CD4-positive, alpha-beta T cell treated with Interleukin-21 for 1 hour (primary cell): ENCODE measurements at places on chromosomes 16 and 17.

DNA sequence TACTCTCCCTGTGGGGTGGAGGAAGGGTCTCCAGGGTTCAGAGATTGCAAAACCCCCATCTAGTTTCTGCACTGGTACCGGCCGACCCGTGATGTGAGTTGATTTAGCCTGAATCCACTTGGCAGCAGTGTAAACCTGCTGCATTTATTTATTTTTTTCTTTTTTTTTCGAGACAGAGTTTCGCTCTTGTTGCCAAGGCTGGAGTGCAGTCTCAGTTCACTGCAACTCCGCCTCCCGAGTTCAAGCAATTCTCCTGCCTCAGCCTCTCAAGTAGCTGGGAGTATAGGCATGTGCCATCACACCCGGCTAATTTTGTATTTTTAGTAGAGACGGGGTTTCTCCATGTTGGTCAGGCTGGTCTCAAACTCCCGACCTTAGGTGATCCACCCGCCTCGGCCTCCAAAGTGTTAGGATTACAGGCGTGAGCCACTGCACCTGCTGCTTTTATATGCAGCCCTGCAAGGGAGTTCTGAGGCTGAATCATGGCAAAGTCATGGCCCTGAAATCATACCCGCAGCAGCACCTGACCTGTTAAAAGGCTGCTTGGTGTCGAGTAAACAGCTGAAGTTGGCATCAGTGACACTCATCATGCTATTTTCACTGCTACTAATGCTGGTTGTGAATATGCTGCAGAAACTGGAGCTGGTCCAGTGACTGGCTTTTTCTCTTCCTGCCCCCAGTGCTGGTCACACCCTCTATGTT, 21.4 kb downstream of the DEXI start:
- DNase-seq = no peak

GRCh38 chr16:80586476-80586875, 45.7 kb downstream of the DYNLRB2 start:
- DNase-seq = no peak

DNA sequence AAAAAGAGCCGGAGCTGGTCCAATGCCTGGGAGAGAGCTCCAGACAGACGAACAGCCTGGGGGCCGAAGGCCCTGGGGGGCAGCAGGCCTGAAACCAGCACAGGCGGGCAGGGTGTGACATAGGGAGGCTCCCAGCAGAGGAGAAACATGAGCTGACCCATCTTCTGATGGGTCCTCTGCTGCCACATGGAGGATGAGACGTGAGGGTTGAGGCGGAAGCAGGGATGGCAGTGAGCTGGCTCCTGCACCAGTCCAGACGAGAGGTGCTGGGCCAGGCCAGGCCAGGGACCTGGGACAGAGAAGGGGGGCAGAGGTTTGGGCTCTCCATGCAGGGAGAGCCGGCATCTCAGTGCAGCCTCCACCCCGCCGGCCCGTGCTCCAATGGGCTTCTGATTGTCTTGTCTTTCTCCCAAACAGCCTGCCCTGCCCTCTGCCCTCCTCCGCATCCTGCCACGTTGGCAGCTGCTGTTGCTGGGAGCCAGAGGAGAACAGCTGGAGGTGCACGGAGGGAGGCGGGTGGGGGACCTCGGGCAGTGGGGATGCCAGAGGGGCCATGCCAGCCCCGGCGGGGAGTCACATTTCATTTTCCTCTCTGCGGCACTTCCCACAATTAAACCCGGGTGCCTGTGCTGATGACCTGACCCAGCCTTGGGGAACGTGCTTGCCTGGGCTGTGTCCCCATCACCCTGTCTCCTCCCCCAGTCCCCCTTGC, 139.1 kb upstream of the GSE1 start:
- DNase-seq = no peak

GRCh38 chr17:45155483-45155882, 6.2 kb upstream of the HEXIM2 start:
- no peak for DNase-seq

DNA sequence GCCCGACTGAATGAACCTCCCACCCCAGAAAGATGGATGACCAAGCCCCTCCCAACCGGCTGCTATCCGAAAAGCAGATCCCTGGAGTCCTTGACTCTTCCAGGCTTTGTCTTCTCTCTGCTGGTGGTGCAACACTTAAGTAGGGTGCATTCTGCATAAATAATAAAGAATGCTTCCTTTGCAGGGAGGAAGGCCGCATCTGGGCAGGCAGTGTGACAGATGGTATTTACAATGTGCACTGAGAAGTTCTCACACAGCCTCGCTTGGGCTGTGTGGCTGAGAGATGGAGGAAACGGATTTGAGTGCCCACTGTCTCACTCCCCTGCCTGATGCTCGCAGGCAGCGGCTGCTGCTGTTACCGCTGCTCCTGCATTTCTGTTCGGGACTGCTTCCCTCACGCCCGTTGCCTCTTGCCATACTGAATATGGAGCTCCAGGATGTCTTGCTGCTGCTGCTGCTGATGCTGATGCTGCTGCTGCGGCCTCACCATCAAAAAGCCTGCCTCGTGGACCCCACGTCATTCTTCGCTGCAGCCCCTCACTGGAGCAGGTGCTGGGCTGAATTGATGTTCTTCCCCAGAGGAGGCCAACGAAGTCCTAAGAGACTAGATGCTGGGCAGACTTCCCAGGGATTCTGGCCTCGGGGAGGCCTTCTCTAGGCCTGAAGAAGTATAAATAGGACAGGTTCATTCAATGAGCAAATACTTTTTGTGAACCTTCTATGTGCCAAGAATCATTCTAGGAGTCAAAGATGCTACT, 7.1 kb upstream of the RHBDL3 start:
- DNase-seq = no peak

DNA sequence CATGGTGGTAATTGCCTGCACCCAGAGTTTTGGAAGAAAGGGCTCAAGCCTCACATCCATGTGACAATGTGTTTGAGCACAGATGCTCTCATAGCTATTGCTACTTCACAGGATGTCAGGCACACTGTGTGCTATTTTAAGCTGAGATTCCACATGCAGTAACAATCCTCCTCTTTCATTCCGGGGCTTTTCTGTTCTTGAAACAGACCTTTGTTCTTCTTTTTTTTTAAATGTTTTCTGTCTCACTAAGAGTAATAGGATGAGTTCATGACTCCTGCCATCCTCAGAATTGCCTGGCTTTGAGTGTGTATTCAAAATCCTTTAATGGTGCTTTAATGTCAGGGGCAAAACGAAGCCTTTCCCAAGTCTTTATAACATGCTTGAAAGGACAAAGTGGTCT, 198.9 kb downstream of the ABCC12 start:
- no peak for DNase-seq

- DNase-seq = no peak
Observed at GRCh38 chr17:81712468-81713003, 452 bp downstream of the SLC25A10 start.

GRCh38 chr16:86631444-86631843, 53.1 kb downstream of the FOXL1 start:
- no peak for DNase-seq

DNA sequence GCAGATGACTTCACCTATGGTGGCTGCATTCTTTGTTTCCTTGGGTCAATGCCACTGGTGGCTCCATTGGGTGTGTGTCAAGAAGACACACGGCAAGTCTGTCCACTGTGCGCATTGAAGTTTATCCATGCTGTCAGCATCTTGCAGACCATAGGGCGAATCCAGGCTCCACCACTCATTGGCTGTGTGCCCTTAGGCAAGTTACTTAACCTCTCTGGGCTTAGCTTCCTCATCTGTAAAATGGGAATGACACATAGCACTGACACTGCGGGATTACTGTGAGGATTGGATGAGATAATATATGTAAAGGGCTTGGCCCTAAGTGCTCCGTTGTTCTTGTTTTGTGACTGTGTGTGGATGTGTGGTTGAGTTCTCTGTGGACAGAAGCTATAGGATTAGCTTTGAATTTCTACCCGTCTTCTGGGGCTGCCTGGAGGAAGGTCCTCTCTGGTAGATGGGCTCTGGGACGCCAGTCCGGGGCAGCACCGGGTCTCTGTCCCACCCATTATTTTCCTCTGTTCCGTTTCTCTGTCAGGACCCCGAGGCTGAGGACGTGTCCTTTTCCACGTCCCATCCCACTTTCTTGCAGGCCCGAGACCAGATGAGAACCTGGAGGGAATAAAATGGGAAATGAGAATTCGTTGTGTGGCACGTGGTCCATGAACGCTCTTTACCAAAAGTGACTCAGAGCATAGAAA, 178.4 kb downstream of the IRF8 start:
- DNase-seq = no peak

- no peak for DNase-seq
Observed at GRCh38 chr16:2897110-2897509, 14.1 kb downstream of the FLYWCH2 start.

DNA sequence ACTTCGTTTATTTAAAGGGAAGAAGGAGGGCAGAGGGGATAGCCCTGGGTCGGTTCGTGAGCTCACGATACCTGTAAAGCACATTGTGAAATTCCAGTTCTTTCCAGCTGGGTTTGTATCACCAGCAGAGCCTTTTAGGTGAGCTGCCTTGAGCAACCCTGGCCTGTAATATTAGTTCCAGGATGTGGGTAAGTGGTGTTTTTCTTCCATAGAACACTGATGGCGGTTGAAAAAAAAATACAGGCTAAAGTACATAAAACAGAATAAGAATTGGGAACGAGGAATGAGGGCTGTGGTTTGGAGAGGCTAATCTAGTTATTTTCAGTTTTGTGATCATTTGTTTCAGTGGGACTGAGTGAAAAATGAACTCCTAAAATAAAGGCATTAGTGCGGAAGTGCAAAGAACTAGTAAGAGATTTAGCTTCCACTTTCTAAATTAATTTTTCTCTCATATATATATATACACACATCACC, 20.6 kb downstream of the HS3ST3B1 start:
- DNase-seq = no peak

DNA sequence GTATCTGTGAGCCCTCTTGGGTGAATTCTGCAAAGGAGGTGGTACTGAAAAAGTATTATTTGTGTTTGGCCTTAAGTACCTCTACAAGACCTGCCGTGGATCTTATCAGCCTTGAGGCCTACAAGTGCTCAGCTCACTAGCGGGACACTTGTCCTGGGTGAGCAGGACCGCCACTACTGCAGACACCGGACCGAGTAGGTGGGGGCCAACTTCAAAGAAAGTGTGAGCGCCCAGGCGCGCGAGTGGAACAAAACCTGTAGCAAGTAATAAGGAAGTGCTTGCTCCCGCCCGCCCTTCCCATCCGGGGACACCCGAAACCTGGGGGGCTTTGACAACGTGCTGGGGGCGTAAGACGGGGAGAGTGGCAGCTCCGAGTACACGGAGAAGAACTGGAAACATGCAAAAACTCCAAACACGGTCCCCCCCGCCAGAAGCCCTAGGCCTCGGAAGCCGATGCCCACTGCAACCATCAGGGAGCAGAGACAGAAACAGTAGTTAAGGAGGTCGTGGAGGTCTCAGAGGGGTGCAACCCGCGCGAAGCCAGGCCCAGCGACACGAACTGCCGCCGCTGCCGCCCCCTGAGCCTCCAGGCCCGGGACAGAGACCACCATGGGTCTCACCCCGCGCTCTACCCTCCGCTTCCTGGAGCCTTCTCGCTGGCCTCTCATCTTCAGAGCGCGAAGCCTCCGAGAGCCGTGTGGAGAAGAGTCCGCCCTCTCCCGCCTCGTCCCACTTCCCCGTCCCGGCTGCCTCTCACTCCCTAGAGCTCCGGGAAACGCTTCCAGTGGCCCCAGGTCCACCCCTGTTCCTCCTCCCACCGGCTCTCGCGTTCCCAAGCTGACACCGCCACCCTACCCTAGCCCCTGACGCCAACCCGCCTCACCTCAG, 537 bp downstream of the CNOT1 start:
- DNase-seq = peak; percentile 65

GRCh38 chr17:21007646-21008045, 35.2 kb downstream of the USP22 start:
- no peak for DNase-seq

- no peak for DNase-seq
Observed at GRCh38 chr16:72426386-72426785, 254.4 kb upstream of the PMFBP1 start.

GRCh38 chr17:78596871-78597764, 19.9 kb upstream of the DNAH17 start:
- no peak for DNase-seq

DNA sequence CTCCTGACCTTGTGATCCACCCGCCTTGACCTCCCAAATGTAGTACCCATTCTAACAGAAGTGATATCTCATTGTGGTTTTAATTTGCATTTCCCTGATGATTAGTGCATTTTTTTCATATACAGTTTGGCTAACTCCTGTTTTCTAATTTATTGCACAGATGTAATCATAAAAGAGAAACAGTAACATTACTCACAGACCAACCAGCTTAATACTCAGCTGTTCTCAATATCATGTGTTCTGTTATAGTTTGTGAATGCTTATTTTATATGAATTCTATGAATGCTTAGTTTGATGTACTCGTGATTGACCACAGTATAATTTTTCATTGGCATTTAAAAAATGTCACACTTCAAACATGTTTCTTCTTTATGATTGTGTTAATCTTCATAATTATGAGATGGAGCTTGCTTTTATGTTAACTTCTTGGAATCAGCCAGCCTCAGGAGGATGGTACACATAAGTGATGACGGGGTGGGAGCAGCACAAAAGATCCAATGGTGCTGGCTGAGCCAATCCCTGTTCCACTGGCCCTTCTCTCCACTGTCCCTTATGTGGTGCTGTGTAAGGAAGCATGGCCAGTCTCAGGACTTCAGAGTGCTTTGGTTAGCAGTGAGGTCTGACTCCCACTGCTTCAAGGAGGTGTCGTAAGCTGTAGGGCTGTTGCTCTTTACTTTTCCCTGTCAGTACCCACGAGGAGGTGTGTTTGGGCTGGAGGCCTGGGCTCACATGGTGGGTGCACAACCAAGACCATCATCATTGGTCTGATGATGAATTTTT, 191.0 kb downstream of the SPECC1 start:
- no peak for DNase-seq

GRCh38 chr17:51540151-51540550, 279.8 kb downstream of the UTP18 start:
- no peak for DNase-seq

DNA sequence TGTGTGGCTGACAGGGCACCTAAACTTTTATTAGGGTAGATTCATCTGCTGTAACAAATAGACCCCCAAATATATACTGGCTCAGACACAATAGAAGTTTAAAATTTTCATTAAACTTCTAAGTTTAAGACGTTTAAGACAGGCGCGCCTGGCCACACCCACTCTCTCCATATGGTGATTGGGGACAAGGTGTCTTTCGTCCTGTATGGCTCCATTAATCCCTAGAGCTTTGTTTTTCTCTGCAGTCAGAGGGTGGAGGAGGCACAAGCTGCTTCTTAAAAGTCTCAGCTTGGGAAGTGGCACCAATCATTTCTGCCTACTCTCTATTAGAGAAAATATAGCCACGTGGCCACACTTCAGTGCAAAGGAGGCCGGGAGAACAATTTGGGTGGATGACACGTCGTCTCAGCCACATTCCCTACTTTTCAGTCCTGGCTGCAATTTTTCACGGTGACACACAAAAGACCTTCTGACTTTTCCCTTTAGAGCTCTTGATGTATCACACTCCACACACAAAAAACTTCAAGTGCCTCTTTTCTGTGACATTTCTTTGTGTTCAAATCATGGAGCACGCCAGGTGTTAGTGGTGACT, 125.5 kb upstream of the CACNG3 start:
- DNase-seq = no peak
